ENCODE measurements at places on chromosomes 12 and 14. TPM values are rescaled to one million over a fixed set of nuclear protein-coding genes. Genes with fewer than 3 reads are reported as not detected.

- no peak for DNase-seq
Observed at GRCh38 chr12:47361389-47362021, 281.7 kb upstream of the AMIGO2 start.

- no peak for DNase-seq
Observed at GRCh38 chr12:56437430-56438176, 11.6 kb downstream of the TIMELESS start.

Gene PGF
- total RNA-seq: 0.79 TPM

GRCh38 chr14:67514650-67515385, 18.3 kb upstream of the PLEKHH1 start:
- peak; percentile 7 for DNase-seq

- DNase-seq: peak; percentile 38
Observed at GRCh38 chr12:127655691-127656090, 611.3 kb upstream of the TMEM132C start.

Gene FIGNL2
- not detected for total RNA-seq

Gene RNASE3
- not detected for total RNA-seq

Gene IL31
- not detected for total RNA-seq

DNA sequence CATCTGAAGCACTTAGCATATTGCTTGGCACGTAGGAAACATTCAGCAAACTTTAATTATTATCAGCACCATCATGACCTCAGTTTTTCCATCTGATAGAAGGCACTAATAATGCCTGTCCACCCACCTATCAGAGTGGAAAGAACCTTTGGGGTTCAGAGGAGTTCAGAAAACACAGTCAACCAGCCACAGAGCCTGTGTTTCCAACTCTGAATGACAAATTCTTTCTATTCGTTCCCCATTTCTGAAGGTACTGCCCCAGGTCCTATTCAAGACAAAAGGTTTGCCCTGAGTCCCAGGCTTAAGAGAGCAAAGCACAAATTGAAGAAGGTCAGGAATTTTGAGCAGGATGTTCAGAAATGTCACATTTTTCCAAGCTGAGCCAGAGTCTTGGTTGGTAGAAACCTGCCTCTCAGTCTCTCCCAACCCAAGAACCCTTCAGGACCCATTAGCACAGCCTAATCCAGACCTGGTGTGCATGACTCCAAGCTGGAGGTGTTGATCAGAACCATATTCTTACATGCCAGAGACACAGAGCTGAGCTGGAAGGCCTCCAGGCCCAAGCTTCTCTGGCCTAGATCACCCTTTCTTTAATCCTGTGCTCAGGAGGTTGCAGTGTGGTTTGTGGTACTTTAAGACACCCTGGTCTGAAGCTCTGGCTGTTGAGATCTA, 114.4 kb downstream of the TBX5 start:
- no peak for DNase-seq

DNA sequence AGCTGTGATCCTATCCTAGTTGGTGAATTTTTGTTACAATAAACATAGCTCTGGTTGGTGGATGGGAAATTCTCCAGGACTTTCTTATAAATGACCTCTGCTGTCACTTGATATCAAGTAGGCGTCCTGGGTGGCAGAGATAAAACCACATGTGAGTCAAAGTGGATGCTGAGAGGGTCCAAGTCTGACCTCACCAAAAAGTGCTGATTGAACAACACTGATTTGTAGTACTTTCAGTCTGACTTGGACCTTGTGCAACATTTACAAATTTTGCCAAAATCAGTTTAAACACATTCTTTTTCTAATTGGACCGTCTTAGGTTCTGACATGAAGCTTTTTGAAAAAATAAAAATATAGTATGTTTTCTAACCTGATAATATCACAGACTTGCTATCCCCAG, 585.6 kb downstream of the GALC start:
- no peak for DNase-seq

GRCh38 chr12:4420138-4420670, 25.4 kb downstream of the FGF6 start:
- DNase-seq: no peak

Gene ARHGEF25
- 107 TPM for total RNA-seq

Gene PCK2
- 5.3 TPM for total RNA-seq

Gene PRB2
- not detected for total RNA-seq

Gene USP44
- 0.44 TPM for total RNA-seq

Gene GPX2
- not detected for total RNA-seq

GRCh38 chr12:46523863-46524770, 151.5 kb upstream of the SLC38A2 start:
- peak; percentile 90 for DNase-seq

Gene DCN
- total RNA-seq: 71.4 TPM

- no peak for DNase-seq
Observed at GRCh38 chr12:80325167-80325959, 118.7 kb upstream of the PTPRQ start.

Gene GNB3
- not detected for total RNA-seq

GRCh38 chr12:86660488-86661147, 404.4 kb upstream of the MGAT4C start:
- DNase-seq: no peak

Gene SERPINA10
- total RNA-seq: not detected

Gene TMEM106C
- 143 TPM for total RNA-seq

- no peak for DNase-seq
Observed at GRCh38 chr14:49881350-49882001, 11.4 kb upstream of the ARF6 start.

- peak; percentile 56 for DNase-seq
Observed at GRCh38 chr14:65462411-65462810, 49.9 kb downstream of the FUT8 start.

DNA sequence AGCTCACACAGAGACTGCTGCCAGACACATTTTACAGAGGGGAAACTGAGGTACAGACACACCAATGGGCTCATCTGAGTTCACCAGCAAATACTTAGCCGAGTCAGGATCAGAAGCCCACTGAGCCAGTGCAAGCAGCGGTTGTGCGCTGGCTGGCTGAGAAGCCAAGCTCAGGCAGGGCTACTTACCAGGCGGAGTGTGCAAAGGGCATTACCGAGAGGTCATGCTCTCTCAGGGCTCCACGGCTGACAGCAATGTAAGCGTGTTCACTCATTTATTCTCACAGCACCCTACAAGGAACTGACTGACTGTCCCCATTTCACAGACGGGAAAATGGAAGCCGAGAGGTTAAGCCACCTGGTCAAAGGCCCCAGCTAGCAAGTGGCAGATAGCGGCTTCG, 63.7 kb downstream of the RFLNA start:
- DNase-seq: no peak

Gene PLA2G1B
- not detected for total RNA-seq

Gene GLT1D1
- not detected for total RNA-seq

- no peak for DNase-seq
Observed at GRCh38 chr12:125351788-125352187, 286.6 kb downstream of the AACS start.

- DNase-seq: no peak
Observed at GRCh38 chr12:78330131-78330530, 499.4 kb downstream of the NAV3 start.

Gene SOAT2
- total RNA-seq: not detected

DNA sequence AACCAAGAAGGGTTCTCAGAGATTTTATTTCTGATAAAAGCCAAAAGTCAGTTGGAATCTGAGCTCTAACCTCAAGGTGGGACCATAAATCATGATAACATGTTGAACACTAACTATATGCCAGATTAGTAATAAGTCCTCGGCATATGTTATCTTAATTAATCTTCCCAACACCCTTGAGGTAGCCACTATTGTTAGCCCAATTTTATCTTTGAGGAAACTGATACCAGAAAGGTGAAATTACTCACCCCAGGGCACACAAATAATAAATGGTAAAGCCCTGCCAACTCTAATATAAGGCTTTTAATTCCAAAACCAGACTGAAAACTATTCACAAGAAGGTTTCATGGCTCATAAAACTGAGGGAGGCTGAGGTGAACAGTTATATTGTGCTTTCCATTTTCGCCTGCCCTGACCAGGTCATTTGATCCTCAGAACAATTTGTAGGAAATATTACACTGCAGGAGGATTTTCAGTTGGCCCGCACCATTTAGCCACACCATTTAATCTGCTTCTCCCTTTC, 16.1 kb upstream of the NUAK1 start:
- no peak for DNase-seq

DNA sequence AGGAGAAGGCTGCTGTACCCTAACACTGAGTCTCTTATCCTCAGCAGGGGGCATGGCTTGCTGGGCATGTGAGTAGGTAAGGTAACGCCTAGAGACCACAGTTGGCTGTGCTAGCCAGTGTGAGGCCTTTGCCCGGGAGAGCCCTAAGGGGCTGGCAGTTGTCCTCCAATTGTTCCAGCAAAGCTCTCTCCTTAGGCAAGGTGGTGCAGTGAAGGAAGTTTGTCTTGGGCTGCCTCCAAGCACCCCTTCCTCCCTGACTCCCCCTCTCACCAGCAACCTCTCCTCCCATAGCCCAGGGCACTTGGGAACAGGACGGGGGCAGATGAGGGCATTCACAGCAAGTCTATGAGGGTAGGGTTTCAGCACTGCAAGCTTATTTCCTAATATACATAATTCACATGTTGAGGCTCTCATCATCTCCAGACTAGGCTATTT, 23.0 kb downstream of the LACRT start:
- no peak for DNase-seq

GRCh38 chr12:54017027-54017788, 8.4 kb downstream of the HOXC8 start:
- peak; percentile 53 for DNase-seq

Measured in SJSA1 (cell line).